Left renal pelvis (tissue), 4 donors: ENCODE measurements at places on chromosomes 3 and 15. TPM values are rescaled to one million over a fixed set of nuclear protein-coding genes. Genes with fewer than 3 reads are reported as not detected.

Gene ROPN1
- 0.15 TPM for polyA plus RNA-seq

Gene SEMA3G
- 30.7 TPM for polyA plus RNA-seq

Gene HDC
- polyA plus RNA-seq: 0.49 TPM

Gene AP3B2
- 1.6 TPM for polyA plus RNA-seq

Gene FILIP1L
- 26.5 TPM for polyA plus RNA-seq

Gene HYAL1
- polyA plus RNA-seq: 5.9 TPM

Gene PAQR5
- polyA plus RNA-seq: 30.9 TPM

Gene SLITRK3
- polyA plus RNA-seq: 0.75 TPM

GRCh38 chr3:32399030-32399620 lies 7.5 kb downstream of the CMTM7 start:
- peak; percentile 41 for DNase-seq

DNA sequence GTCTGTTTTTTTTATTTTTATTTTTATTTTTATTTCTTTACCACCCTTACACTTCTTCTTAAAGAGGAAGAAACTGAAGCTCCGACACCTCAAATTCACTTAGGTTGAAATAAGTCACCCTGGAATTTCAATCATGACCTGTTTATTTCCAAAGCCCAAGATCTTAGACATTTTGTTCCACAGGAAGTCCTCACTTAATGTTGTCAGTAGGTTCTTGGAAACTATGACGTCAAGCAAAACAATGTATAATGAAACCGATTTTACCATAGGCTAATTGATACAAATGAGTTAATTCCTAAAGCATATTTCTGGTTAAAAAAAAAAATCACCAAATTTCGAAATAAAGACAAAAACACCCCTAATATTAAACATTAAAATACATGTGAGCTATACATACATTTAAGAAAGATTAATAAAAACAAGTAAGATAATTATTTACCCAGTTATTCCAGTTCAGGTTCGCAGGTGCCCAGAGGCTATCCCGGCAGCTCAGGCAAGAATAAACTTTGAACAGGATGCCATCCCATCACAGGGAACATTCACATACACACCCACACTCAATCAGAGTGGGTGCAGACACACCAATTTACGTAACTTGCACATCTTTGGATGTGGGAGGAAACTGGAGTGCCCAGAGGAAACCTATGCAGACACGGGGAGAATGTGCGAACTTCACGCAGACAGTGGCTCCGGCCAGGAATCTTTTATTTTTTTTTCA lies 391.0 kb downstream of the RAP2B start:
- no peak for DNase-seq

DNA sequence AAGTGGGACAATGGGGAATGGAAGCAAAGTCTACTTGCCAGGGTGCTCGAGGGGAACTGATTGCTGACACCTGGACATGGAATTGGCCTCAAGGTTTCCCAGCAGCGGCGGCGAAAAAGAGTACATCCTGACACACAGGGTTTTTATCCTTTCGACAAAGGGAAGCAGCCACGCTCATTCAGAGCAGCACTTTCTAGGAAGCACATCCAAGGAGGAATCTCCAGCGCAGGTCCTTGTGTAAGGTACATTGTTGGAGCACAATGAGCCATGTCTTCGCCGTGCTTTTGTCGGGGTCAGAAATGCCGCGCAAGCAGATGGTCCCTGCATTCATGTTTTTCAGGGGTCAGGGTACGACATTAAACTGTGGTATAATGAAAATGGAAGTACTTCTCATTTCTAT lies 16.8 kb downstream of the CACNA1D start:
- no peak for DNase-seq

GRCh38 chr15:39078026-39078425 lies 502.9 kb upstream of the THBS1 start:
- no peak for DNase-seq

DNA sequence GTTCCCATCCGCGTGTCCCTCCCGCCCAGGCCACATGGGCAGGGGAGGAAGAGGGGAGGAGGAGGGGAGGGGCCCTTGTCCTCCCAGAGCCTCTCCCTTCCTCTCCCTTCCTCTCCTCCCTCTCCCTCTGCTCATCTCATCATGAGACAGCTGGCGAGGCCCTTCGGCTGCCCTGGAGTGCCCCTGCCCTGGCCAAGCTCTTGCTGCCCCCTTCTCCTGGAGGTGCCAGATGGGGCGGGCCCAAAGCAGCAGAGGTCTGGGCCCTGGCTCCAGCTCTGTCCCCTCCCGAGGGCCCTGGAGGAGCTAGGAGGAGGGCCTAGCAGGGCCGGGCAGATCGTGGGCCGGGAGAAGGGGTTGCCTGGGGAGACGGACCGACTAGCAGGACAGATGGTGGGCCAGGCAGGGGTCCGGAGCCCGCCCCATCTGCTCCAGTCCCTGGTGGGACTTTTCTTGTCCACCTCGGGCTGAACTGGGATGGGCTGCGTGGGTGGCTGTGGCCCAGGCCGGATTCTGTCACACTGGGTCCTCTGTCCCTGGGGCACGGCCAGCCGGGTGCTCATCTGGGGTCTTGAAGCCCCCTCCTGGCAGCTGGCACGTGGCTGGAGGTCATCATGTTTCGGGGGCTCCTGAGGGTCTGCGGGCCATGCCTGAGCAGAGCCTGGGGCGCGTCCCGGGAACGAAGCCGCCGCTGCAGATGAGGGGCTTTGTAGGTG lies 183.4 kb downstream of the GOLGA6L6 start:
- DNase-seq: no peak

- DNase-seq: no peak
Observed at GRCh38 chr3:161700998-161701397, 204.4 kb downstream of the OTOL1 start.

GRCh38 chr3:166367947-166368533 lies 530.8 kb upstream of the BCHE start:
- DNase-seq: peak; percentile 6

DNA sequence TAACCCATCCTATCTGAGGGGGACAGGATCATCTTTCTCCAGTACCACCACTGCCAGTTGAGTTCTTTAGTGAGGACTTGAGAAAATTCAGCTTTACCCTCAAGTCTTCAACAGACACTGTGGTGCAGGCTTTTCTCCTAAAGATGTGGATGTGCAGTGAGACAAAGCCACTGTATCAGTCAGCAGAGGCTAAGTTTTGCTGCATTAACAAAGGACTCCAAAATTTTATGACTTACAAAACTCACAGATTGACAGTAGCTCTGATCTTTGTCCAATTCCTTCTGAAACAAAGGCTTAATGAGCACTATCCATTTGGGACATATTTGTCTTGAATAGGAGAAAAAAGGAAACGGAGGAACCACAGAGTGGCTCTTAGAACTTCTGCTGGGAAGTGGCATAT lies 87.9 kb downstream of the MITF start:
- no peak for DNase-seq

- no peak for DNase-seq
Observed at GRCh38 chr3:41323467-41324155, 124.3 kb downstream of the CTNNB1 start.

GRCh38 chr15:41238100-41238499 lies 7.0 kb downstream of the CHP1 start:
- DNase-seq: no peak

- DNase-seq: no peak
Observed at GRCh38 chr3:132916096-132916495, 122.1 kb upstream of the TMEM108 start.

- DNase-seq: no peak
Observed at GRCh38 chr3:8768364-8769087, 887 bp downstream of the OXTR start.

DNA sequence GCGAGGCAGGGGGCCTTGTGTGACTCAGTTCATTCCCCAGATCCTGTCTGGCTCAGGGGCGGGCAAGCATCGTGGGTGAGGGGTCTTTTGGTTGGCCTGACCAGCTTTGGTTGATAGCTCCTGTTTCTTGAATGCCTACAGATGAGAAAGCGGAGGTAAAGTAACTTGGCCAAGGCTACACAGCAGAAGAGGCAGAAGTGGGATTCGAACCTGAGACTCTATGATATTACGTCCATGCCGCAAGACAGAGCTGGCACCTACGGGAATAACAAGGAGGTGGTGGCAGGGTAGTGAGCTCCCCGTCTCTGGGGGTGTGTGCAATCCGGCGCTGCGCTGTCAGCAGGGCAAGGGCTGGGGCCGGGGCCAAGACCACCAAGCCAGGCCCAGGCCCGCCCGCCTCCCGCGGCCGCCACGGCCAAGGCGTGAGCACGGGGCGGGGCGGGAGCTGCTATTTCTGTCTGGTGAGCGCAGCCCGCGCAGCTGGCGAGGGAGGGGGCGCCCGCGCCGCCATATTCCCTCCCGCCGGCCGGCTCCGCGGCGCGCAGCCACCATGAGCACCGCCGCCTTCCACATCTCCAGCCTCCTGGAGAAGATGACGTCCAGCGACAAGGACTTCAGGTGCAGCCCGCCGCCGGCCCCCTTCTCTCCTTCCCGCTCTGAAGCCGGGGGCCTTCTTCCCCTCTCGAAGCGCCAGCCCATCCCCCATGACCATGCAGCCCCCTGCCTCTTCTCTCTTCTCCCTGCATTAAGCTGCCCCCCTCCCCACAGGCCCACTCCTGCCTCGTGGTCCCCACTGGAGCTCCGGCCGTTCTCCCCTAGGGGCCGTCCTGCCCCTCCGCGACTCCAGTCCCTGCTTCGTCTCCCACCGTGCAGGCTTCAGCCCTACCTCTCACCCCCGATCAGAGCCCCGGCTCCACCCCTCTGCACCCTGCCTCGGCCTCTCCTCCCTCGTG lies at the start of gene CAND2:
TSS of gene CAND2 (plus strand) at position 510 of the 953 bp plus-strand sequence. CDS start at position 551, 41 bp downstream.
- peak; percentile 45 for DNase-seq

DNA sequence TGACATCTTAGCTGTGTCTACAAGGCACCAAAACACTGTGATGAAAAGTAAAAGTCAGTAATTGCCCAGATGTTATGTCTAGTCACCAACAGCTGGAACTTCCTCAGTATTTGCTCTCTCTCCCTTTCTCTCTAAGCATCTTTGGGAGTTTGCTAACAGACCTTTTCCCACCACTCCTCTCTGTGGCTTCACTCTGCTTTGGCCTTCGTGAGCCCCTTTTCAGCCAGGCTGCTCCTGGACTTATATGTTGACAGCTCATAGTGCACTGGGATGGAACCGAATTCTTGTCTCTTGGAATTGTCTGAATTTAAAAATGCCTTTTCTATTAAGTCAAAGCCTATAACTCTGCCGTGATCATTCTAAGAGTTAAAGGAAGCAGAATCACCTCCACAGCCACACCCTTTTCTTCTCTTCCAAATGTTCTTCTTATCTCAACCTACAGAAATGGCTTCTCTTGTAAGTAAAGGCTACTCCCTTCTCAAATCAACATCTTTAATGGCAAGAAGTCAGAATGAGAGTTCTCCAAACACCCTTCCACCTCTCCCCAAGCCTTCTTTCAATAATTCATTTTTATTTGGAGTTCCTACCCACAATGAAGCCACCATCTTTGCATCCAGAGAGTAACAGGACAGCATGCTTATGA lies 17.2 kb upstream of the FOXP1 start:
- DNase-seq: no peak

DNA sequence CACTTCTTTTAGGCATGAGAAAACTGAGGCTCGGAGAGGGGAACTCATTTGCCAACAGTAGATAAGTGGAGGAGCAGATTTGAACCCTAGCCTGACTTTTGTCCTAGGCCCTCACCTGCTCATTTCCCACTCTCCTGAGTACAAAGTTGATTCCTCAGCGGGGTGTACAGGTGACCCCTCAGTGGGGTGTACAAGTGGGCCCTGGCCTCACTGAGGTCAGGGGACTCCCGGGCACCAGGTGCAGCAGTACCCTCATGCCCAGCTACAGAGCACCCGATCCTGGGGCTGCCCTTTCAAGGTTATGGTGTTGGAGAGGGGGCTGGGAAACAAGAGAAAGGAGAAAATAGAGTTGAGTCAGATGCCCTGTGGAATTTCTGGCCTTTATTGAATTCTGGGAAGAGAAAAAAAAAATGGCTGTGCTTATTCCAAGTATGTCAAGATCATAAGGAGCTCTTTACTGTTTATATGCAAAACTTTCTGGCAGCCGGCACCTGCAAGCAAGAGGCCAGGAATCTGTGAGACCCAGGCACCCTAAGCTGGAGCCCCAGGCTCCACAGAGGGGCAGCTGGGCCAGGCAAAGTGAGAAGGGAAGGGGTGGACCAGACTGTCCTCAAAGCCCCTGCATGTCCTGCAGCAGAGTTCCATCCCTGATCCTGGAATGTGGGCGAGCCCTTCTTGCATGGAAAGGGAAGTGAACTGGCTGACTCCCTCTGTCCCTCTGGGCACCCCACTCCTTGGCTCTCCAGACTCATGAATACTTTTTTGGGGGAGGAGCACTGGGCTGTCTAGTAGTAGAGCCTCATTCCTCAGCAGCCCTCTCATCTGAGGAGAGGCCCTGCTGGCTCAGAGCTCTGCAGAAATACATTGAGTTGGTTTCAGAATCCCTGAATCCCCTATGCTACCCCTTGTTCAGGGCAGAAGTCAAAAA lies 43.1 kb downstream of the AMOTL2 start:
- DNase-seq: no peak
